ENCODE measurements at places on chromosomes 7 and 10.
A peak's percentile ranks its signal among the peaks of the same experiment; 100 is the strongest.

DNA sequence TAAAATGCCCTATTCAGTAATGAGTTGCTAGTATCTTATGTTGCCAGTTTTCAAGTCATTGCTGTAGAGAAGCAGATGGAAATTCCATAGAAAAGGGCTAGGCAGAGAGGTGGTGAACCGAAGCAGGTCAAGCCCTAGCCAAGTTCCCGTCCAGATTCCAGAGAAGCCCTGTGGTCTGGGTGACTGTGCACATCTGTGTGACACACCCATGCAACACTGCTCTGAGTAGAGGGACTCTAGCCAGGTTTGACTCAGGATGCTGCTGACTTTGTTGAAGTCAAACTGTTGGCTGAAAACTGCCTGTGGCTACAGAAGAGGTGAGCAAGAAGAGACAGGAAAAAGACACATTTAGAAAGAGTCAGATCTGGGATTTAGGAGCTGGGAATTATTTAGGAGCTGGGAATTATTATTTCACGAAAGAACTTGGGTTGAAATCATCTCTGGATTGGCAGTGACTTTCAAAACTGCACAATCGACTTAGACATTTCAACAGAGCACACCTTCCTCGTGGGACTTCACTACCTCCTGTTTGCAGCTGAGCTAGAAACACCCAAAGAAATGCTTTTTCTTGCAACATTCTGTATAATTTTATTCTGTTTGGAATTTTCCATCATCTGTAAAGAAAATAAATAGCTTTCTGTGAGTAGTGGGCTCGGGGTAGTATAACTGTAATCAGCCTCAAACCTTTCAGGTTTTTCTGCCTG, 149.1 kb upstream of the PRKCQ start:
- DNase-seq, result peak; percentile 68

GRCh38 chr10:26437637-26438461, at the start of gene APBB1IP:
Gene APBB1IP (plus strand): TSS chr10:26438341. CDS start chr10:26492327, 53,986 bp downstream.
- peak; percentile 69 for DNase-seq

DNA sequence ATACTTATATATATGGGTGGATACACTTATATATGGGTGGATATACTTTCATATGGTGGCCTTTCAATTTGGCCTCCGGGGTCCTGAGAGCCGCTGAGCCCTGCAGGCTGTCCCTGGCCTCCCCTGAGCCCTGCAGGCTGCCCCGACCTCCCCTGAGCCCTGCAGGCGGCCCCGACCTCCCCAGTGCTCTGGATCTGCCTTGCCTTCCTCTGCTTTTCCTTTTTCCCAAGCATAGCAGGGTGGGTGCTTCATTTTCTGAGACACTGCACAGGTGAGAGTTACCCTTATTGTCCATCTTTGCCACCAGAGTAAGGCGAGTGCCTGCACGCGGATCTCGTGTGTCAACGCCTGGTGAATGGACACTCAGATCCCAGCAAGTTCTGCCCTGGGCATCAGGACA, 106.6 kb downstream of the VIPR2 start:
- no peak for DNase-seq

DNA sequence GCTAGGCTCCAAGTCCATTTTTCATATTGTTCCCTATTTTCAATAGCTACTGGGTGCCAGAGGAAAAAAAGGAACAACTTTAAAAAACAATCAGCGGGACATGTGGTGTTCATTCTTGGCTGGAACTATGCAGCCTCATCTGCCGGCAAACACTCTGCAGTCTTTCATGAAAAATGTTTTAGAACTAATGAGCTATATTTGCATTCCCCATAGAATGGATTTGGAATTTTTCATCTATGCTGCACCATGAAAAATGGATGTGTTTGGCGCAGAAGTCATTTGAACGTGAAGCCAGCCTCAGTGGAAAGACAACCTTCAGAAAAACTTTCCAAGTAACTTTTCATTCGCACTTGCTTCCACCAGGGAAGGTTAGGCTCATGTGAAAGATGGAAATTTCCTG, 270.5 kb downstream of the SKAP2 start:
- no peak for DNase-seq

- no peak for DNase-seq
Measured at GRCh38 chr10:55098452-55098851, 297.4 kb upstream of the PCDH15 start.

- no peak for DNase-seq
Measured at GRCh38 chr7:131369354-131369753, 41.7 kb downstream of the MKLN1 start.

- peak; percentile 26 for DNase-seq
Measured at GRCh38 chr10:34274906-34275305, 540.2 kb downstream of the PARD3 start.

GRCh38 chr10:75773813-75774782, 342.7 kb downstream of the LRMDA start:
- no peak for DNase-seq

- peak; percentile 63 for DNase-seq
Measured at GRCh38 chr7:40716052-40716451, 581.2 kb downstream of the SUGCT start.

- no peak for DNase-seq
Measured at GRCh38 chr10:72483471-72483870, 128.8 kb upstream of the DNAJB12 start.

DNA sequence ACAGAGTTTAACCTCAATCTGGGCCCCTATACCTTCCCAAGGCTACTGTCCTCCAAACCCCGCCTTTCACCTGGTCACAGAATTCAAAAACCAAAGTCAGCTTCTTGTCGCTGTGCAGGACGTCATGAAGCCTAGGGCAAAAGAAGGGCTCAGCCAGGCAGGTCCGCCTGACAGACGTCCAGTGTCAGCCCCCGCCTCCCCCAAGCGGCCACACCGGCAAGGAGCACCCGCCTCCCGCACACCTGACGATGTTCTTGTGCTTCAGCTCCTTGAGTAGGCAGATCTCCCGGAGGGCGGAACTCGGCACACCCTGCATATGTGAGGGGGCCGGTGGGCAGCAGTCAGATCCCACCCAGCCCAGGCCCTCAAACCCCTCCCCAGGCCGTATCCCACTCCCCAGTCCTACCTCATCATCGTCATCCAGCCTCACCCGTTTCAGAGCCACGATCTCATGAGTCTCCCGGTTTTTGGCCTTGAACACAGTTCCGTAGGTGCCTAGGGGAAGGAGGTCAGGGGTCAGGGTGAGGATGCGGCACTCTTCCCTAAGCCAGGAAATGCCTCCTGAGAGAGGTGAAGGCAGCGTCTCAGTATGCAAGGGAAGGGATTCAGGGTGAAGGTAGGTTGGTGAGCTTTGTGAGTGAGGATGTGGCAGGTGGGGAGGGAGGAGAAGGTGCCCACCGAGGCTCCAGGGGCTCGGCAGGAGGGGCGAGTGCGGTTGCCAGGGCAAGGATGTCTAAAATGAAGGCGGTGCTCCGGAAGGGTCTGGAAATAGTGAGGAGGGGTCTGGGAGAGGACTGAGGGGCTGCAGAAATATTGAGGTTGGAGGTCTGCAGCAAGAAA, 811 bp downstream of the CDK5 start:
- DNase-seq, result no peak

DNA sequence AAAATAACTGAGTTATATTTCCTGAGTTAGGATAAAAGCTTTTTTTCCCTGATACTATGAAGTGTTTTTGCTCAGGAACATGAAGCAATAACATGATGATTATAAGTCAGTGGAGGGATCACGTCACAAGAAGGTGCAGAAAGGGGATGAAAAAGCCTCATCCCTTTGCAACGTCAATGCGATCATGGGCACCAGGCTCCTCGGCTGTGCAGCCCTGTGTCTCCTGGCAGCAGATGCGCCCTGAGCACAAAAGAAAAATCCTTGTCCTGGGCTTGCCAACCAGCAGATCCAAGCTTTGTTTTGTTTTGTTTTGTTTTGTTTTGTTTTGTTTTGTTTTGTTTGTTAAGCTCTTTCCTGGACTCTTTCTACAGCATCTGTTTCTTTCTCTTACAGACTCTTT, 103.5 kb upstream of the PRSS1 start:
- DNase-seq, result no peak

DNA sequence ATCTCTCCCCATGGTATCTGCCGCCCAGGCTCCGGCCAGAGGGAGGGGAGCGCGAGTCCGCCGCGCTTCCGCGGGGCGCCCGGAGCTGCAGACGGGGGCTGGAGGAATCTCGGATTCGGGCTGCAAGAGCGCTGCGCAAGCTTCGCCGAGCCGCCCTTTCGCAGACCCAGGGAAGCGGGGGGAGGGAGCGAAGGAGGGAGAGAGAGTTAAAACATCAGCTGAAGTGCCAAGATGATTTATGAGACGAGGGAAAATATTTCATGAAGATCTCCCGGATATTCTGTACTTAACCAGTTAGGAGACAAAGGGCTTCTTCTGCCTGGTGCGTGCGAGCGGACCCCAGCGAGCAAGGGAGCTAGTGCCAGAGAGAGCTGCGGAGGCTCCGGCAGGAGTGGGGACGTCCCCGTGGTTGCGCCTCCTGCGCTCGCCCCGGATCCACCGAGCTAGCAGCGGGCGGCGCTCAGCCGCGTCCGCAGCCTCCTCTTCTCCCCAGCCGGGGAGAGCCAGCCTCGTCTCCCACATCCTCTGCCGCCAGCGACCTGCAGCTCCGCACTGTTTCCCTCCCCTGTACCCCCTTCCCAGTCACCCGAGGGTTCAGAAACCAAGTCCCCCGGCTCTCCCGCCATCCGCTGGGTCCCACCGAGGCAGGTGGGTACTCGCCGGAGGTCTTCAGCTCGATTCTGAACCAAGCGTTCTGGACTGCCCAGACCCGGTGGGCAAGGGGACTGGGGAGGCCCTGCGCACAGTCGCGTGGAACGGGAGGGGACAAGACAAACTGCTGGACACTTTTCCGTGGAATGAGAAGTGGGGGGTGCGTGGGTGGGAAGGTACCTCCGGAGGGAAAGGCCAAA, 1.0 kb upstream of the PAX2 start:
- DNase-seq, result no peak

GRCh38 chr10:44306762-44307161, 78.1 kb downstream of the CXCL12 start:
- DNase-seq, result peak; percentile 30

- no peak for DNase-seq
Measured at GRCh38 chr7:104553074-104553473, 224.7 kb downstream of the LHFPL3 start.

GRCh38 chr7:149494738-149495368, 2.8 kb downstream of the ZNF746 start:
- peak; percentile 26 for DNase-seq

DNA sequence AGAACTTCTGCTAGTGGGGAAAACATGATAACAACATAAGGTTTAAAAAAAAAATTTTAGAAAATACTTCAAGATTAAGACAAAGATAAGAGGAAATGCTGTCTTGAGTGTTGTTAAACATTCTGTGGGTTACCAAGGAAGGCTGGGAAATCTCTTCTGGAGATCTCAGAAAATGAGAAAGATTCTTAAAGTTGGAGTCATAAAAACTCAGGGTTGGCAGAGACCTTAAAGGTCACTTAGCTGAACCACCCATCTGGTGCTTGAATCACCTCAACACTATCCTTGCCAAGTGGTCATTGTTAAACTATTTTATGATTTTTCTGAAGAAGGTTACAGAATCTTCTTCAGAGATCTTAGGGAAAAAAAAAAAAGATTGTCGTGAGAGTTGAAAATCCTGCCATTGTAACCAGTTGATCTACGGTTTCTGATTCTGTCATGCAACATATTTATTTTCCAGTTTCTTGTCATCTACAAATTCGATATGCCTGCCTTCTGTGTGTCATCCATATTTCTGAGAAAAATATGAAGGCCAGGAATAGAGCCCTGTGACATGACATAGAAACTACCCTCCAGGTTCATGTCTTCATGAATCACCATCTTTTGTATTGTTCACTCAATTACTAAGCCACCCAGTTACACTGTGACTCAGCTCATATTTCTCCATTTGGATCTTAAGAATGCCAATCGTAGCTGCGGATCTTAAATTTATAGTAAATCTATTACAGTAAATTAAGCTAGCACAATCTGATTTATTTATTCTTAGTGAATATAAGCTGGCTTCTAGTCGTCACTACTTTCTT, 179.2 kb downstream of the ST7 start:
- peak; percentile 96 for DNase-seq

DNA sequence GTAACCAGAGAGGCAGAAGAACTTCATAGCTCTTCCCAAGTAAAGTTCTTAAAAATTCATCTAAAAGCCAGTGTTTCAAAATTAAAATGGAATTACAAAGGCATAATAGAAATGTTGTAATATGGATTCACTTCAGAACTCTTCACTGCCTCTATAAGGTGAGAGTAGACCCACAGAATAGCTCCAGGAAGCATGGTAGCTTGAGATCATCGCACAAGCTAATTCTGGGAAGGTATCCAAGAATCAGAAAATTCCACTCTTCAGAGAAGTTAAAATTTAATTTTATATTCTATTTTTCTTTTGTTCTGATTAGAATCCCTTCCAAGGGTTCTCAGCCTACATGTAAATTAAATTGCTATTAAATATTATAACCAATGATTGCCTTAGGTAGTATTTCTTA, 1.5 kb upstream of the DHX32 start:
- DNase-seq, result no peak

- DNase-seq, result no peak
Measured at GRCh38 chr10:35397953-35398352, 61.6 kb downstream of the CCNY start.

DNA sequence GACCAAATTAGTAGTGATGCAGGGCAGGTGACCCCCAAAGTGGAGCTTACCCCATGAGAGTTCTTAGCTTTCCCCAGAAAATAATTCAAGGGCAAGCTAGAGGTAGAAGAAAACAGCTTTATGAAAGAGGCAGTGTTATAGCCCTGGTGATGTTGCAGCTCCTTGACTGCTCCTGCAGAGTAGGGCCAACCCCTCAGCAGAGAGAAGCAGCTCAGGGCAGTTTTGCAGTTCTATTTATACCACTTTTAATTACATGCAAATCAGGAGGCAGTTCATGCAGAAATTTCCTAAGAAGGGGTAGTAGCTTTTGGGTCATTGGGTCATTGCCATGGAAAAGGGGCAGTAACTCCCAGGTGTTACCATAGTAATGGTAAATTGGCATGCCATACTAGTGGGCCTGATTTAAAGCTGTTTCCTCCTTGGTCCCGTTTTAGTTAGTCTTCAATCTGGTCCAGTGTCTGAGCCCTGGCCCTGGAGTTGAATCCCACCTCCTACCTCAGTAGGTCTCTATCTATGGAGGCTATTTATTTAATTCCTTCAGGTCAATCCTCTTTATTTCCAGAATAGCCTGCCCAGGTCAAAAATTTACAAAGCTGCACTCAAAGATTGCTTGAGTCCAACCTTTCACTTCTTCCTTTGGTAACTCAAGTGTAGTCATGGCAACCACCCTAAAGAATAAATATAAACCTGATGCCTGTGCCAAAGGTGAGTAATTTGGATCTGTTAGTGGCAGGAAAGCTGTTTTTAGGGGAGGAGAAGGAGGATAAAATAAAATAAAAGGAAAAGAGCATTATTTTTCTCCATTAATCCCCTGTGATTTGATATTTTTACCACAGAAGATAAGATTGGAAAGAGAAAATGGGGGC, 29.5 kb downstream of the PLXDC2 start:
- no peak for DNase-seq

- DNase-seq, result peak; percentile 49
Measured at GRCh38 chr7:80135309-80136104, 876 bp downstream of the GNAI1 start.
